Caco-2 (cell line): ENCODE measurements at places on chromosomes 1 and 21. TPM values are rescaled to one million over a fixed set of nuclear protein-coding genes. Genes with fewer than 3 reads are reported as not detected.

DNA sequence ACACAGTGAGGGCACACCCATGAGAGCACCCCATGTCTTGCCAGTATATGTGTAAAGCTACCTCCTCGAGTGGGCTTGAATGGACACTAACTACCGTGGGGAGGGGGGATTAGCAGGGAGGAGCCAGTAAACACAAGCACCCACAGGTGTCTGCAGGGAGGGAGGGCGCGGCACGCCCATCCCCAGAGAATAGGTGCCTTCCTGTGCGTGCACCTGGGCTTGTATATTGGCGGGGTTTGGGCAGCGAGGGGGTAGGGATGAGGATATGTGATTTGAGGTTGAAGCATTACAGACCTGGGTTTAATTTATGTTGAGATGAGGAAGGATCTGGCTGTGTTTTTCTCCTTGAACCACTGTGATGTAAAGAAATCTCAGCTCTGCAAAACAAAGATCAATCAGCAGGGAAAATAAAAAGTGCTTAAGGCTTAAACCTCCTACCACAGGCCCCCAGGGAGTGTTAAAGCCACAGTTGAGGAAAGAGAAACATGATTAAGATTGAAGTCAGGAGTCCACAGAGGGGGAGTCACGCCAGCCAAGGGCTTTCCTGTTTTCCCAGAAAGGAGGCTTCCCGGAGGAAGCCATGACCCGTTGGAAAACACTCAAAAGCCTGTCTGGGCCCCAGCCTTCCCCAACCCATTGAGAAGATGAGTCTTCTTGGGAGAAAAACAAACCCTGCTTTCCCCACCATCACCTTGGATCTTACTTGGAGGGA, 80.0 kb downstream of the CAMK2N1 start:
- DNase-seq = no peak

The HMGB4 gene
- not detected in 2 replicates for total RNA-seq

DNA sequence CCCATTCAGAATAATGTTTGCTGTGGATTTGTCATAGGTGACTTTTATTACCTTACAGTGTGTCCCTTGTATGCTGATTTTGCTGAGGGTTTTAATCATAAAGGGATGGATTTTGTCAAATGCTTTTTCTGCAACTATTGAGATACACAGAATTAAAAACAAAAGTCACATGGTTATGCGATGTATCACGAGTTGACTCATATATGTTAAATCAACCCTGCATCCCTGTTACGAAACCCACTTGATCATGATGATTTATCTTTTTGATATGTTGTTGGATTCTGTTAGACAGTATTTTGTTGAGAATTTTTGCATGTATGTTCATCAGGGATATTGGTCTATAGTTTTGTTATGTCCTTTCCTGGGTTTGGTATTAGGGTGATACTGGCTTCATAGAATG, 10.7 kb upstream of the OR2T34 start:
- DNase-seq = no peak

DNA sequence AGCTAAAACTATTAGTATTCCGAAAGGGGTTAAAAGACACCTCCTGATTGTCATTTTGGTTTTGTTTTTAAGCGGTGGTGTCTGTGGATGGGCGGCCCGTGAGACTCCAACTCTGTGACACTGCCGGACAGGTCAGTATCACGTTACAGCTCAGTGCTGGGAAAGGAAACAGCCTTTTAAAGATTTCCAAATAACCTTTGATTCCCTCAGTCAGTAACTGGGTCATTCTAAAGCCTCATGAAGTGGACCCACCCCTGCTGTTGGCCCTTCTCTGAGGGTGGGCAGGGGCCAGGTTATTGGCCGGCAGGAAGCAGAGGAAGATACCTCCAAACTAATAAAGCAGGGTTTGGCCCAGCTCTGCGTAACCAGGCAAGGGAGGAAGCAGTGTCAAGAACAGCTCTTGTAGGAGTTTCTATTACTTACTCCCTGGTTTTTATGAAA, 2.3 kb downstream of the RHOU start:
- no peak for DNase-seq

GRCh38 chr1:227749916-227750710, 14.9 kb downstream of the SNAP47 start:
- DNase-seq = no peak

DNA sequence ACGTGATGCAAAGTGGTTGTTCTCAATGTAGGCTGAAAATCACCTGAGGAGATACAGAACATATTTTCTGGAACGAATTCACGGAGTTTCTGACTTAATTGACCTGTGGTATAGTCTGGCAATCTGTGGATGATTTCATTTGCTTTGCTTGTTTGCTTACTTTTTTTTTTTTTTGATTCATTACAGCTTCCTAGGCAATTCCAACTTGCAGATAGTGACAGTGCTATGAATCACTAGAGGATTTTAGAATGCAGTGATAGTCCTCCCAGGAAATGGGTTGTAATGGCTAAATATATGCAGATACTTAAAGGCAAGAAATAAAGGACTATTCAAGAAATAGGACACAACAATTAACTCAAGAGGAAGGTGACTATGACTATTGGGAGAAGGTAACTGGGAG, 1378.1 kb upstream of the PRMT6 start:
- DNase-seq = no peak

GRCh38 chr21:23496729-23497128, 2110.6 kb downstream of the MRPL39 start:
- DNase-seq = no peak

DNA sequence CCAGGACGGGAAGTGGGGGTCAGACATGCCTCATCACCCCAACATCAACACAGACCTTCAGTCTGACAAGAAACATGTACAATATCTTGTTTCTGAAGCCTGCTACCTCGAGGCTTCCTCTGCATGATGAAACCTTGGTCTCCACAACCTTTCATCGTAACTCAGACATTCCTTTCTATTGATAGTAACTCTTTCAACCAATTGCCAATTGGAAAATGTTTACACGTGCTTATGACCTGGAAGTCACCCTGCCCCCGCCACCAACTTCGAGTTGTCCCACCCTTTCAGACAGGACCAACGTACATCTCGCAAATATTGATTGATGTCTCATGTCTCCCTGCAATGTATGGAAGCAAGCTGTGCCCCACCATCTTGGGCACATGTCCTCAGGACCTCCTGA, 159.5 kb downstream of the ETS2 start:
- peak; percentile 58 for DNase-seq

The ANKRD45 gene
- total RNA-seq = not detected in 2 replicates

DNA sequence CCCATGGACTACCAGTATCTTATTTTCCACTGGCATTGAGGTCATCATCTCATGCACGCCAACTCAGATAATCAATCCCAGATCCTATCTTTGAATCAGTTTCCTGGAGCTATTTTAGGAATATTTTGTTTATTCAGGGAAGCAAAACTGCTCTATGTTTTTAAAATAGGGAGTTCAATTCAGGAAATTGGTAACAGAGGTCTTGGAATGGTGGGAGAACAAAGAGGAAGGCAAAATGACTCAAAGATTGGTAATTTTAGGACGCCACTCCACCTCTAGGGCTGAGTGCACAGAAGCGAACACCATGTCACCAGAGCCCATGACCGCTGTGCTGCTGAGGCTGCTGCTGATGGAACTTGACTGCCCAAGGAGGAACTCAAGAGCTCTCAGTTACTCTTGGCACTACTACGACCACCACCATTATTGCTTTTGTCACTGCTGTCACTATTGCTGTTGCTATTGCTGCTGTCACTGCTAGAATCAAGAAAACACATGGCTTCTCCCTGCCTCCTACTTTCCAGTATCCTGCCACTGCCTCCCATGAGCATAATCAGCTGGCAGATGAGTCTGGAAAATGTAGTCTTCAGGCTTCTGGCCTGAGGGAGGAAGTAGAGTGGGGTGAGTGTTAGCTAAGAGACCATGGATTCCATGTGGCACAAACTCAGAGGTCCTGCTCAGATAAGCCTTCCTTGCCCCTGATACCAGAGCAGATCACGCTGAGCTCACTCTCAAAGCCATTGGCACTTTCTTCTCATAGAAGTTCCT, 71.6 kb upstream of the CNIH3 start:
- DNase-seq = no peak

The RGS4 gene
- total RNA-seq = 0.23 and 1.4 TPM in 2 replicates

DNA sequence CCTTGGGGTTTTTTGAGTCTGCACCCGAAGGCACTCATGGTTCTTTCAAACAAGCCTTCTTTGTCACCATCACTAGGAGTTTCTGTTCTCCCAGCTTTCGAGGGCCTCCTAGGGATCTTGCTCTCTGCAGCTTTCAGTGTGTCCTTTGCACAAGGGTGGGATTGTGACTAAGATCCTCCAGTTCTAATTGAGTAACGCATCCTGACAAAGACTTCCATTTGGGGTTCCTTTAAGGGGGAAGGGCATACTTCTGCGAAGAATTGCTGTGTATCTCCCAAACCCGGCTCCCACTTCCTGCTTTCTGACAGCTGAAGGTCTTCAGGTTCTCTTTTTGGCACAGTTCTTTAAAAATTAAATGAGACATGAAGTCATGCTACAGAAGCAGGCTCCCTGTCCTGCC, 139.4 kb downstream of the EDEM3 start:
- DNase-seq = no peak

DNA sequence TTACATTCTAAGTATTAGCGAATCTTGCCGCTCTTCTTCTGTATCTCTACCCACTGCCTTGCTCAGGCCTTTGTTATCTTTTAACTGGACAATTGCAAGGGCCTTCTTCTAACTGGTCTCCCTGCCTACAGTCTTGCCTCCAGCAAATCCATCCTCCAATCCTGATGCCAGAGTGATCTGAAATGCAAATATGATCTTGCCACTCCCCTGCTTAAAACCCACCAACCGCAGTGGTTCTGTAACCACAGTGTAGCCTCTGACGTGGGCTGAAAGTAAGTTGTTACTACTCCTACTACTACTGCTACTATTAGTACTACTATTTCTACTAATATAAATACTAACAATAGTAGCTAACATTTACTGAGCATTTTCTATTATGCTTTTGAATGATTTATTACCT, 12.4 kb downstream of the MOV10 start:
- DNase-seq = no peak

The UBASH3A gene
- total RNA-seq = not detected in 2 replicates

- DNase-seq = no peak
Measured at GRCh38 chr21:42093186-42093585, 22.1 kb downstream of the UMODL1 start.

DNA sequence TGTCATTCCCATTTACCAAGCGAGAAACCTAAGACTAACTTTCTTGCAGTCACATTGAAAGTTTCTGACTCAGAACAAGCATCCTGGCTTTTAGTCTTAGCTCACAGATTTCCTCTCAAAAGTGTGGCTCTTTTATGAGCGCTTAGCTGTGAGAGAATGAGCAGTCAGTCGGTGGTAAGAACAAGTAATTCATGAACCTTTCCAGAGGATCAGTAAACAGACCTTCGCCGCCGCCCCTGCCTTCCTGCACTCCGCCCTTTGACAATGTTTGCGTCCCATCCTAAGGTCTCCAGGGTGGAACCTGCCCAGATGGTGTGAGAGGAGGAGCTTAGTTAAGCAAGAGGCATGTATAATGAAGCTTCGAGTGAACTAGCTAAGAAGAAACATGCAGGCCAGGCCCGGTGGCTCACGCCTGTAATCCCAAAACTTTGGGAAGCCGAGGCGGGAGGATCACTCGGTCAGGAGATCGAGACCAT, 142.4 kb downstream of the GLUL start:
- DNase-seq = peak; percentile 88

The KANK4 gene
- 18.9 and 21.5 TPM in 2 replicates for total RNA-seq

- DNase-seq = no peak
Measured at GRCh38 chr1:208527156-208527555, 283.0 kb upstream of the PLXNA2 start.

DNA sequence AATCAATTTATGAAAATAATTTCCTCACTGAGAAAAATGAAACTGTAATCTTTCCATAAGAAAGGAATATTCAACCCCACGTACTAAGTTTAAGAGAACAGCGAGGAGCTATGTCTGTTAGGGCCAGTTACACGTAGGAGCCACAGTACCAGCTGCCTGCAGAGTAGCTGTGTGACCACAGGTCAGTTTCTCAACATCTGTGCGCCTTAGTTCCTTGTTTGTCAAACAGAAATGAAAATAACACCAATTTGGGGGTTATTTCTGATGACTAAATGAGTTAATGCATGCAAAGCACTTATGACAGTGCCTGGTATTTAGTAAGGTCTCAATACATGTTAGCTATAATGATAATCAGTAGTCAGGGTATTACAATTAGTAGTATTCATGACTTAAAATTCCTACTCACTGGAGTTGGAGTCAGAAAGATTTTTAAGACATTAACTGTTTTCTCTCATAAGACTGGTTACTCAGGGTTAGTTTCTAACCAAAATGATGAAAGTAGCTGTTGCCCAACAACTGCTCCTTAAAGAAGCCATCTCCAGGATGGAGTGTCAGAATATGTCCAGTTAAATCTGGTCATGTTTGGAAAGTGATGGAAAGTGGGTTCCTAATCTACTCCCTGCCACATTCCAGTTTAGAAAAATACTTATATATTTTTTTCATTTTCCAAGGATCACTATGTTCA, 85.8 kb upstream of the ZNF648 start:
- no peak for DNase-seq

The IL10 gene
- total RNA-seq = not detected in 2 replicates

The THEMIS2 gene
- 0.51 and 0.59 TPM in 2 replicates for total RNA-seq

DNA sequence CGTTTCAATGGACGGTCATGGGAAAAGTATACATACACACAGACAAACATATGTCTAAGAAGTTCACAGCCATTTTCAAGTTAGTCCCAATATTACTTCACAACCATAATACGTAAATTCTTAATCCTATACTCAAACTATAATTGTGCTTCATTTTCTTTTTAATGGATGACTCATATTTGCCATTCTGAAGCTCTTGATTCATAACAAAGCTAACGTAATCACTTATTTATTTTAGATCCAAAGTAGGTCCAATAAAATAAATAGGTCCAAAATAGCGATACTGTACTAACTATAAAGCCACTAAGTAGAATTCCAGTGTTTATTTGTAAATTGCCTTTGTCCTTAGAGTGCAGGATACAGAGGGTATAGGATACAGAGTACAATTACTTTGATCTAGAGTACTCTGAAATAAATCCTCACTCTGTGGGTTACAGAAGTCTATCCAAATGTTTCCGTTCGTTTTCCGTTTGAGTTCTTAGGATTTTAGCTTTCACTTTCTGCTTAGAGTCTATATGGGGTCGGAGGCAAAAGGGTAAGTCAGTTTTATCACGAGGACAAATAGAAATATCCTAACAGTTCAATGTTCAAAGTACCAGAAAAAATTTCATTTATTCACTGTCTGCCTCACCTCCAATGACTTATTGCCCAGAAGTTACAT, 8.8 kb upstream of the C1orf115 start:
- no peak for DNase-seq
